Cerebellar cortex (tissue), 1 donor: ENCODE measurements at places on chromosomes 4 and X.

GRCh38 chr4:93710847-93711430, 117.6 kb upstream of the ATOH1 start:
- DNase-seq = no peak

GRCh38 chrX:154040307-154040756, 20.6 kb upstream of the IRAK1 start:
- DNase-seq = no peak

DNA sequence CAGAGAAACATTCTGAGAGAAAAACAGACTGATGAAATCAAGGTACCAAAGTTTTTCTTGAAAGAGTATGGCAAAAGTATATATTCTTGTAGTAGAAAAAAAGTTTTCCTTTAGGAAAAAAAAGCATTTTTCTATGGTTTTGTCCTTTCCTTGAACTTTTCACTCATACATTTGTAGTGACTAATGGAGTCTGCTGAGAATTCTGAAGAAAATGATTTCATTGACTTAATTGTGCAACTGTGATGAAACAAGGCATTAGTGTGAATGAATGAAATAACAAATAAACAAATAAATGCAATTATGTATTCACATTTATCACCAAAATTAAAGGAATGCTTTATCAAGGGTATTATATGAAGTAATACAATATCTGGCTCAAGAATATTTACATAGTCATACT, 5.7 kb downstream of the CSN1S1 start:
- no peak for DNase-seq

DNA sequence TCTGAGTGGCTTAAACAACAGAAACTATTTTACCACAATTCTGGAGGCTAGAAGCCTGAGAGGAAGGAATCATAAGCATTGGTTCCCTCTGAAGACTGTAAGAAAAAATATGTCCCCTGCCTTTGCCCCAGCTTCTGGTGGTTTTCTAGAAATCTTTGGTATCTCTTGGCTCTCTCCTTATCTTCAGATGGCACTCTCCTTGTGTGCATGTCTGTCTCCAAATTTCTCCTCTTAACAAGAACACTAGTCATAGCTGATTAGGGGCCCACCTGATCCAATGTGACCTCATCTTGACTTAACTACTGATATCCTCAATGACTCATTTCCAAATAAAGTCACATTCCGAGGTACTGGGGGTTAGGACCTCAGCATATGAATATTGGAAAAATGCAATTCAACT, 635.0 kb upstream of the NR3C2 start:
- DNase-seq = no peak

- no peak for DNase-seq
These were observed 301.7 kb downstream of the PCDH10 start for GRCh38 chr4:133450813-133451212.

GRCh38 chr4:145540235-145540634, 58.6 kb downstream of the SMAD1 start:
- DNase-seq = no peak
